ENCODE measurements at places on chromosomes 3 and 15. TPM values are rescaled to one million over a fixed set of nuclear protein-coding genes. Genes with fewer than 3 reads are reported as not detected.

CTXN2 gene
- total RNA-seq, result not detected

PLSCR1 gene
- total RNA-seq, result 83.2 TPM

ZWILCH gene
- 15.4 TPM for total RNA-seq

ATP13A5 gene
- total RNA-seq, result not detected

EIF4E3 gene
- 0.28 TPM for total RNA-seq

KLHL6 gene
- not detected for total RNA-seq

CCDC191 gene
- 0.78 TPM for total RNA-seq

SPINT1 gene
- 534 TPM for total RNA-seq

CYP8B1 gene
- total RNA-seq, result not detected

KIF9 gene
- 28.7 TPM for total RNA-seq

FGD5 gene
- total RNA-seq, result not detected

SAMD7 gene
- total RNA-seq, result not detected

C3orf49 gene
- total RNA-seq, result not detected

EPM2AIP1 gene
- total RNA-seq, result 1.6 TPM

KNG1 gene
- total RNA-seq, result not detected

CADM2 gene
- not detected for total RNA-seq

HIGD2B gene
- 1.0 TPM for total RNA-seq

WDR93 gene
- total RNA-seq, result 0.08 TPM

SLC6A1 gene
- not detected for total RNA-seq

MOBP gene
- not detected for total RNA-seq

ALDH1L1 gene
- total RNA-seq, result 4.9 TPM

GNAT1 gene
- not detected for total RNA-seq

All from HT-29 (cell line).